Activated T-cell treated with anti-CD3 and anti-CD28 coated beads, Interleukin-2, amount 50 U/mL, for 4 hours (primary cell): ENCODE measurements at places on chromosomes 12 and 14.

- no peak for DNase-seq
These were observed 52.1 kb downstream of the EID3 start for GRCh38 chr12:104355630-104356029.

GRCh38 chr12:121088195-121088585 is 44.5 kb upstream of the P2RX7 start:
- no peak for DNase-seq

GRCh38 chr14:74418031-74418430 is 8.0 kb downstream of the SYNDIG1L start:
- DNase-seq = no peak

DNA sequence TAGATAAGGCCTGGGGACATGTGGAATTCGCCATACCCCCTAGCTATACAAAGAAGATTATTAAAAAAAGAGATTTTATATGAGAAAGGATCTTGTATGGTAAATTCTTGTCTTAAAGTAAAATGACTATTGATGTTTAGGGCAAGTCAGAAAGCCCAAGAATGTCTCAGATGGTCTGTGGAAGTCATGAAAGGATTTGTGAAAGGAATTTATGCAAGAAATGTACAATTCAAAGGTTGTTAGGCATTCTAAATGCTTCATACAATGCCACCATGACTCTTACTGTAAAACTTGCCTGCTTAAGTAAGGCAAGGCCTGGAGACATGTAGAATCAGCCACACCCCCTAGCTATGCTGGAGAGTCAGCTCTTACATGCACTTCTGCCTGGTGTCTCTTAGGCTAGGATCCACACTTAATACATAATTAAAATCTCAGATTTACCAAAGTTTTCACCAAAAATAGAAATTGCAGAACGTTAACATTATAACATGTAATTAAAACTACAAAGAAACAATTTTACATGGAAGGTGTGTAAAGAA is 8.9 kb upstream of the ETNK1 start:
- DNase-seq = no peak
